ENCODE measurements at places on chromosomes 4 and X. TPM values are rescaled to one million over a fixed set of nuclear protein-coding genes. Genes with fewer than 3 reads are reported as not detected.

- DNase-seq = peak; percentile 67
These were observed 33.9 kb upstream of the HPF1 start for GRCh38 chr4:169791527-169792156.

DNA sequence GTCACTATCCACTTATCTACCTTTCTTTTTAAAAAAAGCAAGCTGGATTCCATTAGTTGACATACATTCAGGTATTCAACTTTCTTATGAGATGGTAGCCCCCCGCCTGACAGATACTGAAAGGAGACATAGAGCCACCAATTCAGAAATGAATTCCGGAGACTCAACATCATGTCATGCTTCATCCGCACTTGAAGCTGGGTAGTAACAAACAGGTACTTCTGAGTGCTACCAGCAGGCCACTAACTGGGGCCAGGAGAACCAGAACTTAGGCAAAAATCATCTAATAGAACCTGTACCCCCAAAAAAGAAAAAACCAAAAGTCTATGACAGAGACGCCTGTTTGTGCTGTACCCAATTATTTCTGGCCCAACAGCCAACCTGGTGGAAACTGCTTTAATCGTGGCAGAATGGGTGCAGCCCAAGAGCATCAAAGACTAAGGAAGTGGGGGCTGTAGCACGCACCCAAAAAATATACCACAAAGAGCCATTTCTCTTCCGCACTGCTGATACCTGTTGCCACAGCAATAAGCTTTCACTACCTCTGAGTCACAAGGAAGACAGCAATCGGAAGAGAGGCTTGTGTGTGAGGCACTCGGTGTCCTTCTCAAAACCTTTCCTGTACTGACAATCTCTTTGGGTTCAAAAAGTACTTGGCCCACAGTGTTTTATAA, 84.8 kb downstream of the AFAP1 start:
- DNase-seq = no peak

DNA sequence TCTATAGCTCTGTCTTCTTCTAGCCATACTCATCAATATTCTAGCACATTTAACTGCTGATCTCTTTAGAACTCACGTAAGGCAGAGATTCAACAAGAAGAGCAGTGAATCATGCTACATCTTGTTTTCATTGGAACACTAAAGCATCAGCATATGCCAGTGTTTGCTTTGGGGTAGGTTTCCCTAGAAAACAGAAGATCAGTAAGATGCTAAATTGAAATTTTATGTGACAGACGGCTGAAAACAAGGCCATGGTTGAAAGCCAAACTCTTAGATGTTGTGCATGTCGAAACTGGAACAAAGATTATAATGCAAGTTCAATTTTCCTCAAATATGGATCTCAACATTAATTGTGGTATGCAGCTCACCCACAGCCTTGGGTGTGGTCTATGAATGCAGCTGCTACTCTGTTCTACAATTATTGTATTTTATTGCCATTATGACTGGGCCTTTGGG, 107.6 kb downstream of the PDLIM5 start:
- peak; percentile 41 for DNase-seq

Gene PKD2
- 63.5 TPM for total RNA-seq

- DNase-seq = no peak
These were observed 34.7 kb downstream of the LUZP4 start for GRCh38 chrX:115324194-115324593.

Gene ARHGAP24
- total RNA-seq = 26.1 TPM

DNA sequence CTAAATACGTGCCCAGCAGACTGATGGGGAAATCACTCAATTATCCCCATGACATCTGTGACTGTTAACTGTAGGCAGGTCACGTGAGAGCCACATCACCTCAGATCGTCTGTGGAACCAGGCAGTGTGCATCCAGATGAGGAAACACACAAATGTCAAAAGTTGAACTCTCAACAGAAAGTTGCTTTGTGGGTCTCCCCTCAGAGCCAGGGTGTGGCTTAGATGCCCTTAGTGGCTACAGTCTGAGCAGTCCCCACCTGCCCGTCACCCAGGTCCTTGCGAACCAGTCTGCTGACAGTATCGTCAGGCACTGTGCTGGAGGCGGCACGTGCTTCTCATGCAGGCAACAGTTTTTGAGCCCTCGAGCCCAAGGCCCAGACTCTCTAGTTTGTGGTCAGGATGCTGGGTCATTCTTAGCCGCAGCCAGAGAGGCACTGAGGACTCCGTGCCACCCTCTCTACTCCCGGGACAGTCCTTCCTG, 10.8 kb downstream of the TMEM187 start:
- no peak for DNase-seq

DNA sequence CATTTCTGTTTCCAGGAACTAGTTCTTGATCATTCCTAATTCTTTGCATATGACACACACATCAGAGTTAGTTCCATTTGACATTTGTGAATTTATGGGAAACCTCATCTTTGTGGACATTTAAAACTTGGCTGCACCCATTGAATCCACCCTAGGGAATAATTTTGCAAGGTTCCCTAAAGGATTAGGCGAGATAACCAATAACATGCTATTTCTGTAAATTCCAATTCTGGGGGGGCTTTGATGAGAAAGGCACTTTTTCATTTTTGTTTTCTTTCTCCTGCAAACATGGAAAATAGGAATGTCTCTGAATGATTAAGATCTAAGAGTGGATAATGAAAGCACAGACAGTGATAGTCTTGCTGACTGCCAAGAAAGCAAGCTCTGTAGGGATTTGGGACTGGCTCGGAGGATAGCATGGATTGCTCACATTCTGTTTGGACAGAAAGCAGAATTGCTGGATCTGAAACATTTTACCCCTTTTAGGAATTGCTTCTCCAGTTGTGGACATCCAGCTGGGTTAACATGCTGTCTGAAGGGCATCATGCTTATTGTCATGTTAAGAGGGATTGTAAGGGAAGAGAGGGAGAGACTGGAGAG, 145.1 kb downstream of the NHS start:
- DNase-seq = no peak

DNA sequence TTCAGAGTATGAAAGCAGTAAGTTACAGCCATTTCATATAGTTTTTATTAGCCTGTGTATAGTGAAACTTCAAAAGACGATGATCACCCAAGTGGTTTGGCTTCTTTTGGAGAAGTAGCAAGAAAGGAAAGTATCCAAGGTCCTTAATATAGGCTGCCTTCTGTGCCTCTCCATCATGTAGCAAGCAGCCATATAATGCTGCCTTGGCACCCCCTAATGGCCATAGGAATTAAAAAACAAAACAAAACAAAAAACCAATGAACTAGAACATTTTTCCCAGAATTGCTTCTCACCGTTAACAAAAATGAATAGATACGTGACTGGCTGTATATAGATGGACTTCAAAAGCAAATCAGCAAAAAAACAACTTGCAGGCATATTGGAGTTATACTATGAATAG, 18.9 kb downstream of the LAMP2 start:
- DNase-seq = no peak

GRCh38 chr4:106996490-106996889, 39.6 kb downstream of the DKK2 start:
- no peak for DNase-seq

Gene TEX13D
- total RNA-seq = not detected

Gene RTL5
- total RNA-seq = 1.8 TPM

- no peak for DNase-seq
These were observed 14.7 kb downstream of the GBA3 start for GRCh38 chr4:22707390-22707789.

DNA sequence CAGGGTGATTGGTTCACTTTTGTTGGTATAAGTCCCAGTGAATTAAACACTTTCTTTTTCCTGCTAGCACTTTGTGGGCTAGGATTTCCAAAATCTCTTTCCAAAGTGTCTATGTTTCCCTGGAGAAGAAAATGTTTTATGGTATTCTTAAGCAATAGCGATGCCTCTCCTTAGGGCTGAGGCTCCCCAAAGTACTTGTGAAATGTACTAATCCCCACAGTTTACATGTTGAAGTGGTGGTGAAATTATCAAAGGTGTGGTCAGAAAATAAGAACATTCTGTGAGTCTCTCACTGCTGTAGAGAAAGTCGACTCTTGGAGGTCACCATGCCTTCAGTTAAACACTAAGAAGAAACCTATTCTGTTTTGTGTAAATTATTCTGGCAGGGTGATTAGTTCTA, 51.5 kb upstream of the AMELX start:
- no peak for DNase-seq

DNA sequence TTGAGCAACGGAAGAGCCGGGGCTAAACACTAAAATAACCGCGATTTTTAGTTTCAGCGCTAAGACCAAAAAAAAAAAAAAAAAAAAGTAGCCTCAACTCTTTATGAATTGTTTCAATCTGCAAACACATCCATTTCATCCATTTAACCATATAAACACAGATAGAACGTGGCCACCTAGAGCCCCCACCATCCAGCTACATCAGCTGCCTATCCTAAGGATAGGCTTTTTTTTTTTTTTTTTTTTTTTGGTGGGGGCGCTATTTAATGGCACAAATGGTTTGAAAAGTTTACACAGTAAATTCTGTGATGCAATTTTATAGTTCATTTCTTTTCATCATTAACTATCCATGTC, 492 bp upstream of the HDAC8 start:
- DNase-seq = no peak

- DNase-seq = no peak
These were observed 9.6 kb upstream of the NDUFC1 start for GRCh38 chr4:139311909-139312308.

Gene ARMCX1
- total RNA-seq = 35.7 TPM

Gene INTS6L
- 1.8 TPM for total RNA-seq

Gene GABRE
- 1.7 TPM for total RNA-seq

- DNase-seq = no peak
These were observed 1.6 kb upstream of the EFNB1 start for GRCh38 chrX:68827256-68827655.

- no peak for DNase-seq
These were observed 47.2 kb upstream of the GK2 start for GRCh38 chr4:79455216-79455615.

- DNase-seq = no peak
These were observed 168.9 kb upstream of the EDNRA start for GRCh38 chr4:147311956-147312355.

GRCh38 chr4:68987007-68987406, 35.4 kb upstream of the UGT2A3 start:
- DNase-seq = no peak

DNA sequence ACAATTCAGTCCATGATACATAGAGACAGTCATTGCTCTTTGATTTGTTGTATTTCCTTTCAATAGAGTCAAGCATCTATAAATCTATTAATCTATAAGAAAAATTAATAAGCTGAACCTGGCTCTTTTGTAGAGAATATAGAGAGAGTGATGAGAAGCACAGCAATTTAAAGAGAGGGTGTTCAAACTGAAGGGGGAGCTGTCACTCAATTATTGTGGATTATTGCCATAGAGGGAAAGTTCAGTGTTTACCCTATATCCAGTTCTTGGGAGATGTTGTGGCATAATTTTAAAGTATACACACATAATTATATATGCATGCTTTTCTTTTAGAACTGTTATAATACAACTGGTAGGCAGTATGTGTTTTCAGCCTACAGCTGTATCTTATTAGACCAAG, 1469.0 kb upstream of the PABPC4L start:
- no peak for DNase-seq

- no peak for DNase-seq
These were observed 146.2 kb downstream of the SPOCK3 start for GRCh38 chr4:167088115-167088514.

DNA sequence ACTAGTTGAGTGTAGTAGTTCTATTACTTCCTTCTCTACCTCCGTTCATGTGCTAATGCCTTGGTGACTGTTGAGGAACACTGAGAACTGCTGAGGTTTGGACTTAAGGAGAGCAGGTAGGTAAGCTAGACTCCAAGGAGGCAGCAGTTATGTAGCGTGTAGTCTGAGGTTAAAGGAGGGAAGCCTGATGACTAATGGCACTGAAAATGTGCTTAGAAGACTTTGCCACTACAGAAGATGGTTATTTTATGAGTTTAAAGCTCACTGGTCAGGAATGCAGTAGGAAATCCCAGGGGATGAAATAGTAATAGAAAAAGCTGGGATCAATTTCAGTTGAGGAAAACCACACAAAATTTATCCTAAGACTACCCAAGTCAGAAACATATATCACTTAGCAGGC, 1077.3 kb downstream of the RAPGEF2 start:
- no peak for DNase-seq

Gene ESX1
- total RNA-seq = not detected

Gene PSAPL1
- not detected for total RNA-seq

DNA sequence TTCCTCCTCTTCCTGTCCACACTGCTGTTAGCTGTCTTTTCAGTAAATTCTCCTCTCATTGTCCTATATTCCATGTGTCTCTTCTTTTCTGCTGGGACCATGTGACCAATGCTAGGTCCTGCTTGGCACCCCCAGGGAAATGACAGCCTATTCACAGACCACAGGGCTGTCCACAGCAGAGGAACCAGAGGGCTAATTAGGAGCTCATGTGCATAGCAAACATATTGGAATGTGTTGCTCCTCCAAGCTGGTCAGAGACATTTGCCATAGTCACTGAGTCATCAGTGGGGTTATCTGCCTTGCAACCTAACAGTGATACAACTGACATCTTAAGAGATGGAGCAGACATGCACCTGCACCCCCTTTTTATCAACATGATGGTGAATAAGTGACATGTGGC, 67.9 kb upstream of the PUDP start:
- DNase-seq = peak; percentile 66

DNA sequence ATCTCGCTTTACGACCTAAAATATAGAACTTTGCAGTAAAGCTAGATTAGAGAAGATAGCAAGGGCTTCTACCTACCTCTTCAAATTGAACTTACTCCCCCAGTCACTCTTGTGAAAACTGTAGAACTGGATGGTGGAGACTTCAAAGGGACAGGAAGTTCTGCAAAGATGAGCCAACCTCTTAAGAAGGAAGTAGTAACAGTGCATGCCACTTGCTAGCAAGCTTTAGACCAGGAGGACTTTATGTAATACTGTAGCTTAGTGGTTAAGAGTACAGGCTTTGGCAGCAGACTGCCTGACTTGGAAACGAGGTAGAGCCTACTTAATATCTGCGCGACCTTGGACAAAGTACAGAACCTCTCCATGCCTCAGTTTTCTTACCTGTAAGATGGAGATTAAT, 27.5 kb upstream of the VBP1 start:
- DNase-seq = no peak

GRCh38 chrX:72373136-72373535, 67.4 kb upstream of the CITED1 start:
- DNase-seq = no peak

Gene SLC38A5
- total RNA-seq = 0.91 TPM

- no peak for DNase-seq
These were observed 78.1 kb upstream of the BOD1L1 start for GRCh38 chr4:13705521-13706041.
